ENCODE measurements at places on chromosomes 4 and X.

GRCh38 chrX:48785540-48786214, 713 bp upstream of the GATA1 start:
- DNase-seq: no peak

DNA sequence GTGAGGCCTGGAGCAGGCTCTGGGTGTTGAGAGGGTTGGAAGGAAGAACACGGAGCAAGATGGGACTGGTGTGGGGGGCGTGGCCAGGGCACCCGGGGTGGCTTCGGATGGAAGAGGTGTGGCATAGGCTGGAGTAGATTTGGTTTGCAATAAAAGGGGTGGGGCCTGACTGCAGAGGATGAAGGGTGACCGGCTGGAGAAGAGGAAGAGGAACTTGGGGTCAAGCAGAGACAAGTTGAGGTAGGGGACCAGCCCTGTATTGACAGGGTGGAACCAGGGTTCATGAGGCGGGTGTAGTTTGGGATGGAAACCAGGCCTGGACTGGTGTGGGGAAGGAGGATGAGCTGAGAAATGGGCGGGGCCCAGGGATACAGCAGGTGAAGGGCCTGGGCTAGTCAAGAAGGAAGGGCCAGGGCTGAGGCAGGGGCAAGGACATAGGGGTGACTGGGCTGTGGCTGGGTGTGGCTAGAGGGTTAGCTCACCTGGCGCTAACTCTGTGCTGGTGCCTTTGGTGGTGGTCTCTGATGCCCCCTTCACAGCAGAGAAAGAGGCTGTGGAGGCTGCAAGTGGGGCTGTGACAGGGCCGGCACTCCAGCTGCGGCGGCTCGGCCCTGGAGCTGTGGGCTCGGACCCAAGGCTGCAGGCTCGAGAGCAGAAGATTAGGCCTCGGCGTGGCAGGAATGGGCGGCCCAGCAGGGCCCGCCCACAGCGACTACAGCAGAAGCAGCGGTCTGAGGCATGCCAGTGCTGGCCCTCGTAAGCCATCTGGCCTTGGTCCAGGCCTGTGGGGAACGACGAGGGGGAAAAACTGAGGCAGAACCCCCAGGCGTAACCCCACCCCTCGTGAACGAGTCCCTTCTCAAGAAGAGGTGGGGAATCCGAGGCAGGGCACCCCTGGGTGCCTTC, 5.0 kb downstream of the PLP2 start:
- DNase-seq: no peak

DNA sequence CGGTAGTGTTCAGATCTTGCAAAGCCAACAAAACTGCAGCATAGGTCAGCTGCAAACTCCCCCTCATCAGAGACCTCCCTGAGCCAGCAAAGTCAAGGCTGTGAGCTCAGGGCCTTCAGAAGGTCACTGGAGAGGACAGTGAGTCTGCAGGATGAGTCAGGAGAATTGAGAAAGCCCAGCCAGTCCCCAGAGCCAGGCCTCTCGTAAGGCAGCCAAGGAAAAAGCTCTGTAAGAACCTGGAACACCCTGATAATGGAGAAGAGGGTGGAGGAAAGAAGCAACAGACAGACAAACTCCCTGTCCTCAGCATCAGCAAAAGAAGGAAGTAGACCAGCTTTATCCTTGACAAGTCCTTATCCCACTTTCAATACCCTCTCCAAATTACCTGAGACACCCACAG, 33.0 kb downstream of the GRIA3 start:
- DNase-seq: no peak

- DNase-seq: no peak
These were observed 446.2 kb downstream of the RAPGEF2 start for GRCh38 chr4:159549098-159549518.

- no peak for DNase-seq
These were observed 70.1 kb downstream of the USP46 start for GRCh38 chr4:52588771-52589591.

DNA sequence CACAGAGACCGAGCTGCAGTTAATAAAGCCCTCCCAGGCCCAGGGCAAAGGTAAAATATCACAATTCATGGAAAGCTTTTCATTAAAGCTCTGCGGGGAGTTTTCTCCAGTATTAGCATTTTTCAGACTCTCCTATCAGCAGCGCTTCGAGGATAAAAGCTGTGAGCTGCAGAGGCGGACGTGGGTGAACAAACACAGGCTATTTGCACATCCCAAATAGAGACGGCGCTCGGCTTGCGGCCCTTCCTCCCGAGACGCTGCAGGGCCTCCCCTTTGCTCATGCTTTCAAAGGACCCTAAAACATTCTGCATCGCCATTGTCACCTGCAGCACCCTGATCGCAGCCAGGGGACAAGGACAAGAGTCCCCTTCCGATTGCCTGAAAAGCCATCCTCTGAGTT, 97.3 kb downstream of the SORCS2 start:
- DNase-seq: no peak

- DNase-seq: no peak
These were observed 32.1 kb downstream of the HUWE1 start for GRCh38 chrX:53654376-53654775.

DNA sequence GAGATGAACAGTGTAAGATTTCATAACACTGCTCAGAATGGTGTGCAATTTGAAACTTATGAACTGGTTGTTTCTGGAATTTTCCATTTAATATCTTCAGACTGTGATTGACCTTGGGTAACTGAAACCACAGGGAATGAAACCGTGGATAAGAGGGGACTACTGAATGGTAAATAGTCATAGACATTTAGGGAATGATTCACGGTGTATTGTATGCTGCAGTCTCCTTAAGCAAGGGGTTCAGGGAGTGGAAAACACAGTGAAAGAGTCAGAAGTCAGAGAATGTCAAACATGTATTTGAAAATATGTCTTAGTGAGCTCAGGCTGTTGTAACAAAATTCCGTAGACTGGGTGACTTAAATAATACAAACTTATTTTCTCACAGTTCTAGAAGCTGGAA, 398.2 kb upstream of the DIPK2B start:
- DNase-seq: no peak

DNA sequence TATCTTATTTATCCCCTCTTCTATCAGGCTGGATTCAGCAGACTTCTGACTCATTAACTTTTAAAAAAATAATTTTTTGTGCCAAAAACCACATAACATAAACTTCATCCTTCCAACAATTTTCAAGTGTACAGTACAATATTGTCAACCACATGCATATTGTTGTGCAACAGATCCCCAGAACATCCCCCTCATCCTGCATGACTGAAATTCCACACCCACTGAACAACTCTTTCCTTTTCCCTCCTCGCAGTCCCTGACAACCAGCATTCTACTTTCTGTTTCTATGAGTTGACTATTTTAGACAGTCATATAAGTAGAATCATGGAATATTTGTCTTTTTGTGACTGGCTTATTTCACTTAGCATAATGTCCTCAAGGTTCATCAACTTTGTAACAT, 2.2 kb upstream of the MID2 start:
- no peak for DNase-seq

All from Jurkat, Clone E6-1 (cell line).